ENCODE measurements at places on chromosomes 3 and 15.

DNA sequence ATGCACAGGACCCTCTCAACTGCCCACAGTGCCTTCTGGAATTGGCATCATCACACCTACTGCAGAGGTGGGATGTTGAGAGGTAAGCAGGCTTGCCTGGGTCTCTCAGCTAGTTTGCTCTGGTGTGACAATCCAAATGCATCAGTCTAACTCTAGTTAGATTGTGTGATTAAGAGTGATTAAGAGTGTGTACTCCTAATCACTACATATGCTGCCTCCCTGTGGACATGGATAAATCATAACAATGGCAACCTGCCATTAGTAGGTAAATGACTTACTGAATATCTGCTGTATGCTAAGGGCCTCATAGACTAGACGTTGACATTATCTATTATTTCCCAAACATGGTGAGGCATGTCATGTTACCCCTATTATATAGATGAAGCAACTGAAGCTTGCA, 342.1 kb downstream of the OCA2 start:
- peaks cover 10% of the 10 kb centered on the region for H3K27me3 ChIP-seq
- H3K36me3 ChIP-seq: no peaks in the 10 kb centered on the region
- no peak overlapping the region for H3K27ac ChIP-seq
- H3K4me3 ChIP-seq: no peak overlapping the region

DNA sequence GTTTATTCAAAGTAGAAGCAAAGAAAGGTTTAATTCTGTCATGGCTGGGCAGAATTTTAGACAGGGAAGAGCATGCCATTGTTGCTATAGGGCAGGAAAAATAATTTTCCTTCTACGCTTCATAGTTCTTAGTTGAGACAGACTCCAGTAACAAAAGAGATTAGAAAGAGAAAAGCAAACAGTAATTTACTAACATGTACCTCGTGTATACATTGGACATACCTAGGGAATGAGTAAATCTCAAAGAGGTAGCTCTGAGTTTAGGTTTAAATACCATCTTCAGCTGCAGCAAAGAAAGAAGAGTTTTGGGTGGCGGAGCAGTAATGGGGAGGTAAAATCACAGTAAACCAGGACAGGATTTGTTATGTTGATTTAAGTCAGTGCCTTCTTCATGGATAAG, 416.1 kb downstream of the EPHA6 start:
- no peak for DNase-seq
- H3K4me3 ChIP-seq: no peak overlapping the region
- peaks cover 18% of the 10 kb centered on the region for H3K4me1 ChIP-seq
- no peaks in the 10 kb centered on the region for H3K36me3 ChIP-seq

GRCh38 chr15:43749690-43750345, 3.6 kb downstream of the PDIA3 start:
- H3K36me3 ChIP-seq: peaks cover 23% of the 10 kb centered on the region
- H3K4me3 ChIP-seq: peak overlapping the region; percentile 25
- peaks cover 20% of the 10 kb centered on the region for H3K4me1 ChIP-seq

DNA sequence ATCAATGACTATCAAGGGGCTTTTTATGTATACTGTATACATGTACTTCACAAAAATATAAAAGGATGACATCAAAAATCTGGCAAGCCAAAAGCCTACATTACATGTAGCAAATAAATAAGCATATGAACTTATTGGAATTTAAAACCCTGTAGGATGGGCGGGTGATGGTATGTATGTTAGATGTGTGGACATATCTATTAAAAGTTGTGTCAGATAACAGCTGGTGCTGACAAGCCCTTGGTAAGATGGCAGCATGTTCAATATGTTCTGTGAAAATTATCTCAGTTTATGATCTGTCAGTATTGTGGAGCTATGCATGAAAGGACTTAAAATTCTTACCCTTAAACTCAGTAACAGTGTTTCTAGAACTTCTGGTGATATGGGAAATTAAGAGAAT, 20.1 kb downstream of the CTNNB1 start:
- no peaks in the 10 kb centered on the region for H3K27me3 ChIP-seq
- no peak overlapping the region for H3K27ac ChIP-seq
- H3K4me3 ChIP-seq: no peak overlapping the region

GRCh38 chr3:168459226-168459784, 363.6 kb upstream of the GOLIM4 start:
- no peaks in the 10 kb centered on the region for H3K27me3 ChIP-seq
- H3K4me1 ChIP-seq: no peaks in the 10 kb centered on the region
- H3K36me3 ChIP-seq: peaks cover under 1% of the 10 kb centered on the region
- DNase-seq: no peak

- H3K27ac ChIP-seq: peak overlapping the region; percentile 89
- peaks cover 34% of the 10 kb centered on the region for H3K4me1 ChIP-seq
- DNase-seq: no peak
- H3K36me3 ChIP-seq: peaks cover 4% of the 10 kb centered on the region
- no peaks in the 10 kb centered on the region for H3K27me3 ChIP-seq
These were observed 30.2 kb downstream of the ZNF710 start for GRCh38 chr15:90031231-90031791.

DNA sequence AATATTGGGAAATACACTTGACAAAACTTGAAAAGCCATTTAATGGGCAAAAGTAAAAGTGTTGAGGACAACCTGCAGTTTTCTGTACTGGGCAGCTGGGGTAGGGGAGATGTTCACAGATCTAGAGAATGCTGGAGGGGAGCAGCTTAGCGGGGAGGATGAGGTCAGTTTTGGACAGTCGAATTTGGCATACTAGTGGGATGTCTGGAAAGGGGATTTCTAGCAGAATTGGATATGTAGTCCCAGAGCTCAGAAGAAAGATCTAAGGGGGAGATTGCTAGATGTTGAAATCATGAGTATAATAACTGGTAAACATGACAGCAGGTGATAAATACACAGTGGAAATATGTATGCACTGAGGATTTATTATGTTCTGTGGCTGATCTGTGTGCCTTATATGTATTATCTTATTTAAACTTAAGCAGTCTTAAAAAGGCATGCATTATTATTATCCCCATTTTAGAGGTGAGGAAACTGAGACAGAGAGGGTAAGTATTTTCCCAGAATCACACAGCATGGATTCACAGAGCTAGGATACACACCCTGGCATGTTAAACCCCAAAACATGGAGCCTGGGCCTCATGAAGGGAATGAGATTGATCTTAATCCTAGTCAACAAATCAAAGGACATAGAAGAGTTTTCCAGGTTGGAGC, 42.7 kb downstream of the TLNRD1 start:
- no peak overlapping the region for H3K27ac ChIP-seq
- H3K4me1 ChIP-seq: peaks cover 6% of the 10 kb centered on the region
- H3K4me3 ChIP-seq: no peak overlapping the region

- no peaks in the 10 kb centered on the region for H3K27me3 ChIP-seq
- DNase-seq: no peak
- no peaks in the 10 kb centered on the region for H3K36me3 ChIP-seq
These were observed 36.6 kb upstream of the SLCO3A1 start for GRCh38 chr15:91816942-91817341.

DNA sequence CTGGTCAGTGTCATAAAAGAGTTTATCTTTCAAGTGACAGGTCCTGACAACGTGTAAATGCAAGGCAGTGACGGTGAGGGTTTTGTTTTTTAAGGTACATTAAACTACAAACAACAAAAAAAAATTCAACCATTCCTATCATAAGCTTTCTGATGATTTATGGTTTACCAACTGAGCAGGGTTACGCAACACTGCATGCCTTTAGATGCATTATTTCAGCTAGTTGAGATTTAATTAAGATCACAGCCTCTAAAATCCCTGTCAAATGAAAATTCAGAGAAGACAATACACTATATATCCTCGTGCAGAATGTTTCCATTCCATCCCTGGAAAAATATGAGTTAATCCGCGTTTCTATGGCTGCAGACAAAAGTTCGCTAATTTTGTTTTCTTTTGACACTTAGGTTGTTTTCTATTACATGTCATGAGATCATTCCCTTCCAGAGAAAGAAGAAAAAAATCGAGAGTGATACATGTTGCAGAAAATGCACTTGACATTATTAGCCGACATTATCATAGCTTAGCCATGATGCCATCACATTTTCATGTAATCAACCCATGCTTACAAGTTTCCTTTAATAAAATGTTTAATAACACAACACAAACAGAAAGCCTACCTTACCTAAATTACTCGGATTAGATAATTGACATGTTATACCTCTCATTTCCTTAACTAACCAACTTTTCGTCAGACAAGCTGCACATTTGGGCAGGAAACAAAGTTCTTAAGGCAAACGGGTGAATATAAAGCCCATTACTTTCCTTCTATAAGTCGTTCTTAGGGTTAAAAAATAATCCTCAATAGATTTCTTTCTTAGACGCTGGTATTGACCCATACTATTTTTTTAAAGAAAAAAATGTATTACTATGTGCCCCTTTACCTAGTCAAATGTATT, 521.2 kb downstream of the FOXP1 start:
- H3K36me3 ChIP-seq: no peaks in the 10 kb centered on the region
- peaks cover 51% of the 10 kb centered on the region for H3K4me1 ChIP-seq
- peak overlapping the region; percentile 76 for H3K27ac ChIP-seq
- H3K27me3 ChIP-seq: no peaks in the 10 kb centered on the region
- no peak overlapping the region for H3K4me3 ChIP-seq

DNA sequence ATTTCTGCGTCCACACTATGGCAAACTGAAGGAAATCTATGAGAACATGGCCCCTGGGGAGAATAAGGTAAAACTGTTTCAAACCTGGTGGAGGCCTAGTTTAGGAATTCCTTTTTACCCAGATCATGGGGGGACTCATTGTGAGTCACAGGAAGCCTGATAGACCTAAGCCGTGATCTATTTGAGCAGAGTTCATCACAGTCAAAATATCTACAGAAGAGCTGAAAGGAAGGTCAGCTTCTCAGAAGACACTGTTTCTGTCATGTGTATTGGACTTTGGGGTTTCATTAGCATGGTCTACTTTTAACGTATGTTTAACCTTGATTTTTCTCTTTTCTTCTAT, 1.3 kb downstream of the PSMD2 start:
- DNase-seq: no peak
- peak overlapping the region; percentile 93 for H3K27ac ChIP-seq
- H3K4me3 ChIP-seq: peak overlapping the region; percentile 97
- H3K27me3 ChIP-seq: peaks cover 3% of the 10 kb centered on the region

DNA sequence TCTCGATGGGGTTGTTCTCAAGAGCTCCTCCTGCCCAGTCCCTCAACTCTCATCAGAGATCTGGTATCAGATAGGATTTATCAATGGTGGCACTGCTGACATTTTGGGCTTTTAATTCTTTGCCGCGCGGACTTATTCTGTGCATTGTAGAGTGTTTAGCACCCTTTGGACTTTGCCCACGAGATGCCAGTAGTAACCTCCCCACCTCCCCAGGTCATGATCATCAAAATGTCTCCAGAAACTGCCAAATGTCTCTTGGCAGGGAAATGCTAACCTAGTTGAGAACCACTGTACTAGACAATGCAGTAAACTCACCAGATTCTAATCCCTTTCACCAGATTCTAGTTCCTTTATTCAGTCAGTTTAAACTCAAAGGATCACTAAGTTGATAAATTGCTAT, 24.0 kb downstream of the SLC27A2 start:
- peaks cover 4% of the 10 kb centered on the region for H3K36me3 ChIP-seq
- no peak for DNase-seq
- no peak overlapping the region for H3K27ac ChIP-seq
- no peaks in the 10 kb centered on the region for H3K27me3 ChIP-seq

DNA sequence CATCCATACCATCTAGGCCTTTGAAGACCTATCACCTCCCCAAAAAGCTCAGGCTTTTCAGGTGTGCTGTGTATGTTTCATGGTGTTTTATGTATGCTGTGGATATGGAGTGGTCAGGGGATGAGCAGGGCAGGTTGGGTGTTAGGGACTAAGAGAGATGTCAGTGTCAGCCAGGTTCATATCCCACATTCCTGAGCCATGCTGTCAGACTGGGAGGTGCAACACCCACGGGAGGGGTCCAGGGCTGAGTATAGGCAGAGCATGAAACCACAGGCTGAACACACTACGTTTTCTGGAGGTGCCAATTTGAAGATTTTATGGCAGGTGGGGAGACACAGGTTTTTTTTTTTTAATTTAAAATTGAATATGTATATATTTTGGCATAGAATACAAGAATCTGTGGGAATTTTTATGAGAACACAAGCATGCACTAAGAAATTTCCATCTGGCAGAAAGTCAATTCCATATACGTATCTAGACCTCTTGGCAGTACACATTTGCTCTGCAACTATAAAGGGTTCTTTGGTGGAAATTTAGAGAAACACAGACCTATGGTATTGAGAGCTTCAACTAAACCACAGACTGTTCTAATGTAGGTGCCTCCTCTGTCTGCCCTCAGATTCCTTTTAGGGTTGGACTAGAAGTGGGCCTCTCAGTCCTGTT, 101.9 kb upstream of the RNU6-1 start:
- no peak for DNase-seq
- H3K4me1 ChIP-seq: peaks cover 35% of the 10 kb centered on the region
- H3K27ac ChIP-seq: peak overlapping the region; percentile 8
- H3K27me3 ChIP-seq: no peaks in the 10 kb centered on the region
- no peak overlapping the region for H3K4me3 ChIP-seq
- peaks cover 4% of the 10 kb centered on the region for H3K36me3 ChIP-seq

- peaks cover 11% of the 10 kb centered on the region for H3K36me3 ChIP-seq
- DNase-seq: no peak
- peaks cover 3% of the 10 kb centered on the region for H3K4me1 ChIP-seq
- H3K27me3 ChIP-seq: no peaks in the 10 kb centered on the region
These were observed 35.5 kb downstream of the PLXNA1 start for GRCh38 chr3:127018306-127018828.

DNA sequence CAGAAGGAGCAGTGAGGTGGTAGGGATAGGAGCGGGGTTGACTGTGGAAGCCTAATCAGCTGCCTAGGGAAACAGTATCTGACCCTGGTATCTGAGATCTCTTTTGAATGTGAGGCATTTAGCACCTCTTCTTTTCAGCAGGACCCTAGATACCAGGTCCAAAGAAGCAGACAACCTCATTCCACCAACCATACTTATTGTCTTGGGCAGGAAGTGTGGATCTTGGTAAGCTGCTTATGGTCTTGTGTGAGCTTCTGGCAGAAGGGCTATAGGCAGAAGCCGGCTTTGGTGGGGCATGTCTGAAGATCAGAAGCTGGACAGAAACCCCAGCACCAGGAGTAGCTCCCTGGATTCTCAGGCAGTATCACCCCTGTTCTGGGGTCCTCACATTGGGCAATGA, 65.6 kb downstream of the TIPARP start:
- no peaks in the 10 kb centered on the region for H3K4me1 ChIP-seq
- no peak overlapping the region for H3K27ac ChIP-seq
- H3K36me3 ChIP-seq: no peaks in the 10 kb centered on the region
- H3K4me3 ChIP-seq: no peak overlapping the region
- no peaks in the 10 kb centered on the region for H3K27me3 ChIP-seq

DNA sequence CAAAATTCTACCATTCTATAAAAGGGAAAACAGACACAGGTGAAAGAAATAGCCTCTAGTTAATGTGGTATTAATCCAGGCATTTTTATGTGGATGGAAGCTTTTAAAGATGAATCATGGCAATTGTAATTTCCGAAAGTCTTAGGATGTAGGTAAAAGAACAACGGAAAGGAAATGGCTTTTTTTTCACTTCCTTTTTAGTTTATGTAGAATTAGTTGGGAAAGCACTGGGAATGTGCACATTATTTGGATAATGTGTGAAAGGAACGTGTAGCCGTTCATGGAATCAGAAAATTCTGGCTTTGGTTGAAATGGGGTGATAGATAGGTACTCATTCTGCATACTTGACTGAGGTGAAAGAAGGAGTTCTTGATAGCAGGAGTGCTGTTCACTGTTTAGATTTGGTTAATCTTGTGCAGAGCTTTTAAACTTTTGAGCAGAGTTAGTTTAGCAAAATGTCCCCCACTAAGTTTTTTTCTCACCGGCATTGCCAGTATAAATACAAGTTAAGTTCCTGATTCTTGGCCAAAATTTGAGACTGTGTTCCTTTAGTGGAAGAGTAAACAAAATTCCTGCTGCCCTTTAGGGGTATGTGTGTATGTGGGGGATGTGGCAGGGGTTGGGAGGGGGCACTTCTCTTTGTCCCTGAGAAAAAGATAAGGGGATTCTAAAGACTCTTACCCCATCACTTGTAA, 20.2 kb upstream of the UTS2B start:
- peaks cover 17% of the 10 kb centered on the region for H3K4me1 ChIP-seq
- H3K36me3 ChIP-seq: no peaks in the 10 kb centered on the region
- H3K27me3 ChIP-seq: no peaks in the 10 kb centered on the region
- H3K4me3 ChIP-seq: no peak overlapping the region

Measured in type B pancreatic cell (in vitro differentiated cells).